ENCODE measurements at places on chromosomes 12 and 14.

GRCh38 chr14:101126731-101127130 lies 223.2 kb upstream of the RTL1 start:
- DNase-seq = no peak

GRCh38 chr14:99576304-99576703 lies 27.7 kb downstream of the CCDC85C start:
- no peak for DNase-seq

GRCh38 chr12:79776111-79776510 lies 85.3 kb upstream of the PAWR start:
- DNase-seq = no peak

DNA sequence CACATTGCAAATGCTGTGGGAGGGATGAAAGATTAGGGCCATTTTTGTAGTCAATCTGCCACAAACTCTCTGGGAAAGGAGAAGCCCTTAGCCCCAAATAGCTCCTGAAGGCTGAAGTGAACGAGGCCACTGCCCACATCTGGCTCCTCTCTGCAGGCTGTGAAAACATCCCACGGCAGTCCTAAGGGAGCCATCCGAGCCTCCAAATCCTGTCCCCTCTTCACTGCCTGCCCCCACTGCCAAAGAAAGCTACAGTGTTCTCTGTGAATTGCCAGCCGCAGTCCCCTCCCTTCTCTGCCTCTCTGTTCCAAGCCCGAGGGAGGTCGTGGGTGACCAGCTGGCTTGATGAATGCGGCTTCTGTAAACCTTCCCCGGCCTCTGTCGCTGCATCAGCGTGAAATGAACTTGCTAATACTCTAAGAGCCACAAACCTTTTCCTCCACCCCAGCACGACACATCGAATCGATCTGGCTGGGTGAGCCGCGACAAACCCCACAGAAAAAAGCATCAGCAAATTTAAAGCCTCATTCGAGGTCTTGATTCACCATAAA lies 180.7 kb upstream of the NRXN3 start:
- DNase-seq = no peak

DNA sequence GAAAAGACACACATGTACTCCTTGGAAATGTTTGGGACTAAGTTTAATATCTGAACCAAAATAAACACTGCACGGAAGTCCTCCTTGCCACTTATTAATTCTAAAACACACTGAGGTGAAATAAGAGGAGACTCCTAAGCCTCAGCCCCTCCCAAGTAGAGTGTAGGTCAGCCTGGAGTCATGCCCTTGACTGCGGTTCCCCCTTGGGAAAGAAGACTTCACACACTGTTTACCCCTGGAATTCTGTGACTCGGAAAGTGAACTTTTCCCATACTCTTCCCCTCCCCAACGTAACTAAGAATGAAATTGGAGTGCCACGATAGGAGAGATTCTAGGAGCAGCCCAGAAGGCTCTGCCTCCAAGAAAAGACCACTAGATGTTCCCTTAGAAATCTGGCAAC lies 8.6 kb upstream of the TFCP2 start:
- DNase-seq = no peak

GRCh38 chr14:94113490-94113889 lies 3.0 kb downstream of the IFI27 start:
- no peak for DNase-seq

DNA sequence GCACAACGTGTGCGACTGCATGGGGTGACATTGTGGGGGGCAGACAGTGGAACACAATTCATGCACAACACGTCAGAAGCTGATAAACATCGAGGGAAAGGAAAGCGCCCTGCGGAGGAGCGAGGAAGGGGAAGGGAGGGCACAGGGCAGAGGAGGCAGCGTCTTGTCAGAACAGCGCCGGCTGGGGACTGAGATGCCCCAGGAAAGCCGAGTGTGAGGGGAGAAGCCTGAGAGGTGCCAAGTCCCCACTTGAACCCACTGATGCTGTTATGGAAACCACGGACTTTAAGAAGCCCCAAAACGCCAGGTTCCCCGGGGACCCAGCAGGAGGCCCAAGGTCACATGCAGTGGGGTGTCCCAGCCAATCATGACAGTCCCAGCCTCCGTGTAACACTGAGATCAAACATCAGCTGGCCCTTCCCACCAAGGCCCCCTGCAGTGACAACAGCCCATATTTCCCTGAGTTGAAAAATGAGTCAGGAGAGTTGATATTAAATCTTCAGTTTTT lies 70.0 kb downstream of the GALNT9 start:
- no peak for DNase-seq

DNA sequence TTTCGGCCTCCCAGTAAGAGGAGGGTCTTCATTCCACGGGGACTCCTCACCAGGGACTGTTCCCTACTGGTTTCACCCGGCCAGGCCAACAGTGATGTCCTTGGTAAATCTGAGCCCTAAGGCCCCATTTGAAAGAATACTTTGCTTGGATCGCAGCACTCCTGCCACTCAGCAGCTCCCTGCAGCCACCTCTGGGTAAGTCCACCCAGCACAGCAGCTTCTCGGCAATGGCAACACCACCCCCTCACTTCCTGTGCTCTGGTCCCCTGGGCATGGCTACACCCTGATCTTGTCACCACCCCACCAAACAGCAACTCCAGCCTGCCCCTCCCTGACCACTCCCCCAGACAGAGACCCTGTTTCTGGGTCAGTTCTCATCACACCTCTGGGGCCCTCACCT lies 100.3 kb downstream of the SETD3 start:
- DNase-seq = no peak

Data from T-helper 2 cell (primary cell).